ENCODE measurements at places on chromosomes 13 and 19.

DNA sequence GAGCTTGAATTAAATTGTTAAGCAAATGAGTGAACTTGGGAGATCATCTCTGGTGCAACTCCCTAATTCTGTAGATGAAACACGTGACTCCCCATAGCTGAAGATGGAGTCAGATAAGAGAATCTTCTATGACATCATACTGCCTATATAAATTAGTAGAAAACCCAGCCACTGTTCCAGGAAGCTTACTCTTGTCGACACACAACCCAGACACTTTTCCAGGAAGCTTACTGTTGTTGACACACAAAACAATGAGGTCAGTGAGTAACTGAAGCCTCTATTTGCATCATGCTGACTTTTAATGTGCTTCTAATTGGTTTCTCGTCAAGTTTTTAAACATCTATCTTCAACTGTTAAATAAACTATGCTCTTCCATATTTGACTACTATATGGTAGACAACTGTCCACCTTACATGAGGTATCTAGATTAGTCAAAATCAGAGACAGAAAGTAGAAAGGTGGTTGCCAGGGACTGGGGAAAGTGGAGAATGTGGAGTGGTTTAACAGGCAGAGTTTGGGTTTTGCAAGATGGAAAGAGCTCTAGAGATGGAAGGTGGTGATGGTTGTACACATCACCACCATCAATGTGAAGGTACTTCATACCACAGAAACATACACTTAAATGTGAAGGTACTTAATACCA lies 168.2 kb downstream of the FGF14 start:
- no peak overlapping the region for H3K4me3 ChIP-seq
- no peak overlapping the region for H3K27ac ChIP-seq
- H3K36me3 ChIP-seq: no peaks in the 10 kb centered on the region
- peaks cover 18% of the 10 kb centered on the region for H3K27me3 ChIP-seq

- no peak overlapping the region for H3K27ac ChIP-seq
- H3K36me3 ChIP-seq: no peaks in the 10 kb centered on the region
- H3K4me3 ChIP-seq: no peak overlapping the region
- no peaks in the 10 kb centered on the region for H3K4me1 ChIP-seq
These were observed 6.5 kb upstream of the RLN3 start for GRCh38 chr19:14021474-14021873.

- no peak overlapping the region for H3K4me3 ChIP-seq
- no peak overlapping the region for H3K27ac ChIP-seq
- no peak for ATAC-seq
These were observed 689.3 kb downstream of the UQCRFS1 start for GRCh38 chr19:28523619-28524018.

GRCh38 chr13:91361755-91362271 lies 14.3 kb downstream of the MIR17HG start:
- no peak for ATAC-seq
- H3K27me3 ChIP-seq: no peaks in the 10 kb centered on the region
- H3K27ac ChIP-seq: no peak overlapping the region
- H3K4me1 ChIP-seq: peaks cover 10% of the 10 kb centered on the region
- no peak overlapping the region for H3K4me3 ChIP-seq

DNA sequence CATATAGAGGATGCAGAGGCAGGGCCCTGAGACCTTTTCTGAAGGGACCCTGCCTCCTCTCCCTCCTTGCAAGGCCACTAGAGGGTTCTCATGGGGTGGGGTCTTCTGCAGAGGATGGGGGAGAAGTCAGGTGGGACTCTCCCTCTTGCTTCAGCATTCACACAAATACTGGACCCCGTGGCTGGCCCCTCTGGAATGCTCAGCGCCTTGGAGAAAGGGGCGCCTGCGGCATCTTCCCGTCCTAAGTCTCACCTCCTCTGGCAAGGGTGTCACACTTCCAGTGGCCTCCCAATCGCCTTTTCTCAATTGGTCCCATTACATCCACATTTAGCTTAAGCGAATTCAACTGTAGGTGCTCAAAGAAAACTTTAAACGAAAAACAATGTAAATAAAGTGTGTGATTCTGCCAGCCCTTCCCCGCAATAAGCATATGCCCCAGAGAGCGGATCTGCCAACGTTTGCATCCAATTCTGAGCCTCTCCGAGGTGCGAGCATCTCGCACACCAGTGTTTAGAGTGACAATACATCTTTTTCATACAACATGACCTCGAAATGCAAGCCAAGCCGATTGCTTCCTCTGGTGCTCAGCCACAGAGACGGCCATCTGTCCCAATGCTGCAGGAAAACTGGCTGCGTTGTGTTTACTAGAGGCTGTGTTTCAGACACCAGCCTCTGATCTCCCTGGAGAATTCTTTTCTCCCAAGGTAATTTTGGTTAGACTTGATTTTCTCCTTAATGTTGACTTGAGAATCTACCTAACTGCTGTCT lies 69.1 kb upstream of the WASF3 start:
- H3K36me3 ChIP-seq: no peaks in the 10 kb centered on the region
- no peak for ATAC-seq
- no peak overlapping the region for H3K27ac ChIP-seq
- no peak overlapping the region for H3K4me3 ChIP-seq
- peaks cover 5% of the 10 kb centered on the region for H3K4me1 ChIP-seq

DNA sequence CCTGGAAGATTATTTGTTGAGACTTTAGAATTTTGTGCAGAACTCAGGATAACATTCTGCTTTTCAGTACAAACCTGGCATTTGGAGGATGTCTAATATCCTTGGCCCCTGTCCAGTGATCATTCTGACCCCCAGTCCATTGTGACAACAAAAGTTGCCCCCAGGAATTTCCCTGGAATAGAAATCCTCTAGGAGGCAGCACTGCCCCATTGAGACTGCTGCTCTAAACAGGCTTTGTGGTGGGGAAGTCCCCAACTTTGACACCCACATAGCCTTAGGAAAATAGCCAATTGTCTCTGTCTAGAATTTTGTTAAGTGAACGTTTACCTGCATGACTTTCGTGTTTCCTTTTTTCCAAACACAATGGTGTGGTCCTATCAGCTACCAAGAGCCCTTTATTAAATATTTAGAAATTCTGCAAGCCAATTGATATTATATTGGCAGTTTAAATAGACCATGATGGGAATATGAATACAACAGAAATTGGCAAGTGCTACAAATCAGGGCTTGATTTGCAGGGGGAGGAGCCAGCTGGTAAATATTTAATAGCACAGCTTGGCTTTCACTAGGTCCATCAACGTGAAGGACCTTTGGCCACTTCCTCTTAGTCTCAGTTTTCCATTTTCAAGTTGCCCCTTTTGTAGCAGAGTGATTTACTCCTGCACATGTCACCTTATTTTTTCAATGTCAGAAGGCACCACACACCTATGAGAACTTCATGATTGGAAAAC lies 451.7 kb downstream of the EFNB2 start:
- H3K27ac ChIP-seq: no peak overlapping the region
- no peaks in the 10 kb centered on the region for H3K4me1 ChIP-seq
- H3K36me3 ChIP-seq: no peaks in the 10 kb centered on the region
- H3K27me3 ChIP-seq: no peaks in the 10 kb centered on the region

GRCh38 chr13:97710797-97711196 lies 242.7 kb upstream of the IPO5 start:
- H3K27me3 ChIP-seq: peaks cover 9% of the 10 kb centered on the region
- no peaks in the 10 kb centered on the region for H3K4me1 ChIP-seq
- no peak for ATAC-seq
- H3K4me3 ChIP-seq: no peak overlapping the region

GRCh38 chr13:98413796-98414195 lies 163.1 kb downstream of the STK24 start:
- H3K27ac ChIP-seq: no peak overlapping the region
- H3K36me3 ChIP-seq: no peaks in the 10 kb centered on the region
- peaks cover 6% of the 10 kb centered on the region for H3K4me1 ChIP-seq
- H3K4me3 ChIP-seq: no peak overlapping the region
- peaks cover 27% of the 10 kb centered on the region for H3K27me3 ChIP-seq
- no peak for ATAC-seq

DNA sequence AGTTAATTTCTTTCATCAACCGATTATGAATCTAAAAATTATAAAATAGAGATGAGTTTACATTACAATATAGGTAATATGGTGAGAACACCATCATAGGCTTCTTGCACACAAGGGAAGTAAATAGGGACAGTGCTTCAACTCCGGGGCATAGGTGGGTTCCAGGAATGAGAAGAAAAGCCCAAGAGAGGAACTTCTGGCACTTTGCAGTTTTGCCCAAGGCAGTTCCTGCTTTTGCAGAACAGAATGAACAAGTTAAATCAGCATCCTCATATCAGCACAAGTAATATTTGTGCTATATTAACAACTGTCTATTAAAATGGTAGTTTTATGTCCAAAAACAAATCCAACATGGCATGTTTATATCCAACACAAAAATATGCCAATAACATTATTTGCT lies 60.1 kb downstream of the DACH1 start:
- H3K4me3 ChIP-seq: no peak overlapping the region
- no peaks in the 10 kb centered on the region for H3K4me1 ChIP-seq
- no peak overlapping the region for H3K27ac ChIP-seq
- ATAC-seq: no peak
- H3K36me3 ChIP-seq: no peaks in the 10 kb centered on the region

DNA sequence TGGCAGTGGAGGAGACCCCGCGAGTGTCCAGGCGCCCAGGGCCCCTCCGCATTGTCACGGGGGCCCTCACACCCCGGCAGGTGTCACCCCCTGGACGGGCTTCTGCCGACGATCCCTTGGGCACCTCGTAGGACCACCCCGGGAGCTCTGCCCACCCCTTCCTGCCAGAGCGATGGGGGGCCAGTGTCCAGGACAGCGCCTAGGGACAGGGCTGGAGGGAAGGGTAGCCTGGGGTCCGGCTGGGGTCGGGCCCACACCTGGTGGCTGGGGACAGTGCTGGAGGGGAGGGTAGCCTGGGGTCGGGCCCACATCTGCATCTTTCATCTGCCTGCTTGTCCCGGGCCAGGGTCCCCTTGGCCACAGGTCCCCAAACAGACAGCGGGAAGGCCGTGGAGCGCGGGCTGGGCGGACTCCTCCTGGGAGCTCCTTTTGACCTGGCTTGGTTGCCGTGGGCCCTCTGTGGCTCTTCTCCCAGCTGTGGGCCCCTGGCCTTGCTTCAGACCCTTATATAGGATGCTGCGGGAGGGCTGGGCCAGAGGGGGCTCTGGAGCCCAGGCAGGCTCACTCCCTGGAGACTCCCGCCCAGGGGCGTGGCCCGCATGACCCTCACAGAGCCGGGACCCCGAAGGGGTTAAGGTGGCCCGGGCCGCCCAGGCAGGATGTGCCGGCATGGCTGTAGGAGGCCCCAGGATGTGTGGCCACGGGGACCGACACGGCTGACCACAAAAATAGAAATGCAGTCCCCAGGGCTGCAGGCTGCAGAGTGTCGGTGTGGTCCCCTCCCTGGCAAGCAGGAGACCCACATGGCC lies 74.1 kb upstream of the MCF2L start:
- ATAC-seq: peak; percentile 28
- H3K36me3 ChIP-seq: no peaks in the 10 kb centered on the region
- H3K27ac ChIP-seq: no peak overlapping the region
- H3K4me1 ChIP-seq: no peaks in the 10 kb centered on the region

DNA sequence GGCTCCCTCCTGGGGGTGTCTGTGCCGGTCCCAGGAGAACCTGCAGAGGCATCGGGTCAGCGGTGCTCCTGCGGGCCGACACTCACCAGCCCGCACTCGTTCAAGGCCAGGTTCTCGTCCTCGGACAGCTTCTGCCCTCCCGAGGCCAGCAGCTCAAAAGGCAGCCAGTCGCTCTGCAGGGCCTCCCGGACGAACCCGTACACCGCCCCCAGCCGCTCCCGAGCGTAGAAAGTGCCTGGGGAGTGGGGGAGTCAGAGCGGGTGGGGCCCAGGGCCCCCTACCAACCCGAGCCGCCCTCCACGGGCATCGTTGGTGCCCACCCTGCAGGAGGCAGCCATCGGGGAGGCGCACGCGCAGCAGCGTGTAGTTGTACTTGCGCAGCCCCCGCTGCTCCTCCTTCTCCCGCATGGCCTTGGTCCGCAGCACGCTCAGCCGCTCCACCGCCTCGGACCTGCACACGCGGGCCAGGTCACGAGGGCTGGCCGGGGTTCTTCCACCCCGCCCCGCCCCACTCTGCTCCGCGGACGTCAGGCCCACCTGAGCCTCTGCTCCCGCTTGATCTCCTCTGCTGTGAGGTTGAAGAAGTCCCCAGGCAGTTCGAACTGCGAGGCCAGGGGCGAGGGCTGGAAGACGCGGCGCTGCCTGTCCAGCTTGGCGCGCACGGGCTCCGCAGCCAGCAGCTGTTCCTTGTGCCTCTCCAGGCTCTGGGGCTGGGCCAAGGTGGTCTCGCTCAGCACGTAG lies 11.5 kb downstream of the UBXN6 start:
- no peaks in the 10 kb centered on the region for H3K27me3 ChIP-seq
- peaks cover 43% of the 10 kb centered on the region for H3K36me3 ChIP-seq
- no peak for ATAC-seq
- H3K27ac ChIP-seq: no peak overlapping the region

GRCh38 chr13:112469071-112469745 lies 93.1 kb downstream of the SPACA7 start:
- H3K4me3 ChIP-seq: no peak overlapping the region
- H3K4me1 ChIP-seq: no peaks in the 10 kb centered on the region
- no peak for ATAC-seq
- H3K27me3 ChIP-seq: no peaks in the 10 kb centered on the region

- H3K4me1 ChIP-seq: peaks cover 13% of the 10 kb centered on the region
- no peak overlapping the region for H3K4me3 ChIP-seq
- no peak overlapping the region for H3K27ac ChIP-seq
- no peaks in the 10 kb centered on the region for H3K27me3 ChIP-seq
These were observed 4.1 kb downstream of the TNFSF13B start for GRCh38 chr13:108273429-108274118.

GRCh38 chr13:75025956-75026355 lies 456.0 kb downstream of the TBC1D4 start:
- no peak for ATAC-seq
- no peak overlapping the region for H3K4me3 ChIP-seq
- no peaks in the 10 kb centered on the region for H3K4me1 ChIP-seq

DNA sequence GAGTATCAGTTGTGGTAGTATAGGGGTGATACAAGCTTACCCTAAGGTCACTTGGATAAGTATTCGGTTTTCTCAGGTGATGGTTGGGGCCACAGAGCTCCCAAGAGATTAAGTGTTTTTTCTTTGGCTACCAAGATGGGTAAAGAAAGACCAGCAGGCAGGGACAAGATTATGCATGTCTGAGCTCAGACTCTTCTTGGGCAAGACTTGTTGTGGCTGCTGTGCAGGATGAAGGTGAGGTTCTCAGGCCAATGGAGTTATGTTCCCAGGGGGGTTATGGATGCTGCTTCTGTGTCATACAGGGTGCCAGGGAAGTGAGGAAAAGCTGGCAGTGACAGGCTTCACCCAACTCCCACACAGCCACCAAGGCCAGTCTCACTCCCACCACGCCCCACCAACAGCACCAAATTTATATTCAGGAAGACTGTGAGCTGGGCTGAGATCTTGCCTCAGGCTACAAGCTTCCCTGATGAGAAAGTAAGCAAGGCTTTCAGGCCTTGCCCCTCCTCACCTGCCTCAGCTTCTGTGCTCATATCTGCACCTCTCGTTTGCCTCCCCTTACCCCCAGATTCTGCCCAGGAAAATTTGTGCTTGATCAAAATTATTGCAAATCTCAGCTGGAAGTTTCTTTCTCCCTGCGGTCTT lies 511.8 kb upstream of the SLITRK1 start:
- no peak overlapping the region for H3K4me3 ChIP-seq
- no peaks in the 10 kb centered on the region for H3K4me1 ChIP-seq
- H3K36me3 ChIP-seq: no peaks in the 10 kb centered on the region

- no peaks in the 10 kb centered on the region for H3K27me3 ChIP-seq
- peaks cover 30% of the 10 kb centered on the region for H3K36me3 ChIP-seq
- peaks cover 74% of the 10 kb centered on the region for H3K4me1 ChIP-seq
- peak overlapping the region; percentile 45 for H3K4me3 ChIP-seq
These were observed 24.4 kb upstream of the GPR18 start for GRCh38 chr13:99282264-99283231.

GRCh38 chr13:111064661-111065060 lies 50.4 kb upstream of the ARHGEF7 start:
- peaks cover 40% of the 10 kb centered on the region for H3K27me3 ChIP-seq
- H3K4me3 ChIP-seq: no peak overlapping the region
- peaks cover 4% of the 10 kb centered on the region for H3K4me1 ChIP-seq
- H3K27ac ChIP-seq: no peak overlapping the region

Measured in activated T-helper 17 cell treated with anti-CD3 and anti-CD28 coated beads, Interleukin-2, amount 50 U/mL, for 72 hours (primary cell).